ENCODE measurements at places on chromosomes 3 and 15.

- no peak for DNase-seq
Observed at GRCh38 chr3:4454142-4454541, 12.9 kb downstream of the SUMF1 start.

DNA sequence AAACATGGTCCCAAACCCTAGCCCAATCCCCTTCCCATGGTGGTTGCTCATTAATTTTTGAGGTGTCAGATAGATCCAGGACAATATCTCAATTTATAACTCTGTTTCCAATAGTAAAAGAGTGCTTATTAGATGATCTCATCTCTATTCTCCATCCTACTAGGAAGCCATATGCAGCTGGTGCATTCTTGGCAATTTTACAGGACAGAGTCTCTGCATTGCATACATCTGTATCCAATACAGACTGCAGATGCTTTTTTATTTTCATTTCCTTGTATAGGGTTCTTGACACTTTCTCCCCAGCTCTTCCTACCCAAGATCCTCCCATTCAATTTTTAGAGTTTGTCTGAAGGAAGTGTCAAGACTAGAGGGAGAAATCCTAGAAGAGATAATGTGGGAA, 194.8 kb upstream of the DPH6 start:
- peak; percentile 68 for DNase-seq

GRCh38 chr15:31077941-31078340, 23.6 kb downstream of the TRPM1 start:
- DNase-seq: no peak

DNA sequence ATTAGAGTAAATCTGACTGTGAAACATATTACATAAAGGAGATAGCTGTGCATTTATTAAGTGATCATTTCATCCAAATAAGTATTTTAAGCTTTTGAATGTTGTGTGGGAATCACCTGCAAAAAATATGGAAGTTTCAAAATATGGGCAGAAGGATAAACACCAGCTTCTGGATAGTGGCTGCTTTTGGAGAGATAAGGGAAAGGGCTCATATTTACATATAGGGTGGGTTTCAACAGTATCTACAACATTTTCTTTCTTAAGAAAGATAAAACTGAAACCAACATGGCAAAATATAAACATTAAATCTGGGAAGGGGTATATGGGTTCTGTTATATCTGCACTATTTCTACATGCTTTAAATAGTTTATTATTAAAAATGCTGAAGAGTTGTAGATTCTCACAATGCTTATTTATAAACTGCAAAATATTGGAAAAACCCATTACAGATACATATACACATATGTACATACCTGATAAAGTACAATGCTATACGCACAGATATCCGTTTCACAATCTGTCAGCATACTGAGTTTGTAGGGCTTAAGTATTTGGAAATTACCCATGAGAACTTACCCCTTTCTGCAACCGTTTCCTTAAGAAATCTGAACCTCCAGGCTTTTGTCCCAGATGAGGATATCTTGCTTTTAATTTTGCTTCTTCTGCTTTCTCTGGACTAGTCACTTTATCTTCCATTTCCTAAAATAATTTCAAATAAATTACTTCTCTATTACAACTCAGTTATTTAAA, 12.1 kb downstream of the ARPP19 start:
- DNase-seq: no peak

- DNase-seq: no peak
Observed at GRCh38 chr3:474828-475227, 278.3 kb downstream of the CHL1 start.

DNA sequence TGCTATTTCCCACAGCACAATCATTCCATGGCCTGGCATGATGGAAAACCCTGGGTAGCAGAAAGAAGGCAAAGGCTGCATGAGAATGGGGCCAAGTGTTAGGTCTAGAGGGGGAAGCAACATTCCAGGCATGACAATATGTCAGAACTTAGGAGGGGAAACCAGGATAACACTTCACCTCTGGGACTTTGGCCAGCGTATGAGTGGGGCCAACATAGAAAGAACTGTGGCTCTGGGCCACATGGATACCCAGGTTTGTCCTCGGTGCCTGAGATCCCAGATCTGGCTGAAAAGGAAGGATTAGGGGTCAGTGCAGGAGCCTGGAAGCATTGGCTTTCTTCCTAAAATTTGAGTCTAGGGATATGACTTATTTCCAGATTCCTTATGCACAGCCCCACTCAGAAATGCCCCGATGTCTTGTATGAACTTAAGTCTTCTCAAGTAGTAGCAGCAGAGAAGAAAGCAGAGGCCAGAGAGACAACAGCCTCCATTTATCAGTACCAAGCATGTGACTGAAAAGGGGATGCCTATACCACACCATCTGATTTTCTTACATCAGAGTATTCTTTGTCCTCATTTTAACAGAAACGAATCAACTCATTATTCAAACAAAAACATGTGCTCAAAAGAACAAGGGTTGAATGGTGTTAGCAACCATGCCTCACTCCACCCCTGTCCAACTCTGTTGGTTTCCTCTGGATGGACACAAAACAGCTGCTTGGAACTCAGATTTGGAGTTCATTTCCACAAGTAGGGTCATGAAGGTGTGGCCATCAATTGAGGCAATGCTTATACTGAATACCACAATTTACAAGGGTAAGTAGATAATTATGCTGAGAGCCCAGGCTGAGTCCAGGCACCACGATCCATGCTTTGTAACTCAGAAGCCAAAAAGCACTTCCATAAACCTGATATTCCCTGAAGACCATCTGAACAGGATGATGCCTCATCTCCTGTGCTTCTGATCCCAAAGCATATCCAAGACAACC, 43.7 kb upstream of the NDUFB4 start:
- no peak for DNase-seq

- DNase-seq: peak; percentile 15
Observed at GRCh38 chr3:190321789-190322603, at the start of gene CLDN1. Gene CLDN1 (minus strand): TSS chr3:190322446. CDS start chr3:190322206, 240 bp downstream.

GRCh38 chr15:69798481-69799250, 299.1 kb downstream of the TLE3 start:
- DNase-seq: no peak

GRCh38 chr3:82939491-82940097, 1178.1 kb upstream of the GBE1 start:
- no peak for DNase-seq

- DNase-seq: no peak
Observed at GRCh38 chr3:126418661-126419131, 24.0 kb downstream of the CFAP100 start.

GRCh38 chr15:81357180-81357686, 16.8 kb downstream of the TMC3 start:
- no peak for DNase-seq

GRCh38 chr3:163605915-163606314, 1472.4 kb downstream of the SI start:
- no peak for DNase-seq

DNA sequence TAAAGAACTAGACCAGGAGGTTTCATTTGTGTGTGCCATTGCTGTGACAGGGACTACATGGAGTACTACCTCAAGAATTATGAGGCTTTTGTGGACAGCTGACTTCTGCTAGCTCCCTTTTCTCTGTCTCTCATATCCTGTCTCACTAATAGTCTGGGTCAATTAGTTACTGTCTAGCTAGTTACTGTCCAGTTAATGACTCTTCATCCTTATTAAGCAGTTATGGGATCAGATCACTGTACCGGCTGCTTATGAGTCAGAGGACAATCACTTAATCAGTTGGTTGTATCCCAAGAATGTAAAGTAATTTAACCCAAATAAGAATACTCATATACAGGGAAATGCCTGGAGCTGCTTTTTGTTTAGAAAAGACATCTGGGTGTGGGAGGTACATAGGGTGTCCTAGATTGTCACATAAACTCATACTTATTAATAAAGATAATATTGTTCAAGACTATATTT, 158.0 kb downstream of the CDIN1 start:
- DNase-seq: no peak

GRCh38 chr3:185062191-185062590, 90.7 kb downstream of the C3orf70 start:
- DNase-seq: no peak

GRCh38 chr3:134965865-134966481, 170.9 kb downstream of the EPHB1 start:
- no peak for DNase-seq

DNA sequence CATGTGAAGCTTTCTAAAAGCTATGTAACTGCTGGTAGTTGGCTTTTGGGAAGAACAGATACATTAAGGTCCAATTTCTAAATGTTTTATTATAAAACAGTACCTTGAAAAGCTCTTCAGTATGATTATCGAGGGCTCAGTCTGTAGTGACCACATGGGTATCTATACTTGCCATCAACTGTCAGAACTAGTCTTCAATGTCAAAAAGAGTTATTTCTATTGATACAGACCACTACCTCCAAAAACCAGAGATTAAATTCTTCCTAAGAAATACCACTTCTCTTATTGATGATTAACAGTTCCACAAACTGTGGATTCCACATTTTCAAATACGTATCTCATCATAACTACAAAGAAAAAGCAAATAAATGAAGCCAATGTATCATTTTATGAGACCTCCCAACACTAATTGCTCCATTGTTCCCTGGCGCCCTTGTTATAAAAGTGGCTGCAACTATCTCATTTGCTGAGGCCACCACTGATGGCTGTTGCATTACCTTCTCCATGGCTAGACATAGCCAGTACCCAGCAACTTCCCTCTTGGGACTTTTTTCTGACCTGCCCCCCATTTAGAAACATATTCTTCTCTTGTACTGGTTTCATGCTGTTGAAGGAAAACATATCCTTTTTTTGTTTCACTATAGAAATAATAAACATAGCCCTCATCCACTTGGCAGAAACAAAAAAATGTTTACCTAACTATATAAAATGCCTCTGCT, 33.9 kb upstream of the MBNL1 start:
- DNase-seq: no peak

DNA sequence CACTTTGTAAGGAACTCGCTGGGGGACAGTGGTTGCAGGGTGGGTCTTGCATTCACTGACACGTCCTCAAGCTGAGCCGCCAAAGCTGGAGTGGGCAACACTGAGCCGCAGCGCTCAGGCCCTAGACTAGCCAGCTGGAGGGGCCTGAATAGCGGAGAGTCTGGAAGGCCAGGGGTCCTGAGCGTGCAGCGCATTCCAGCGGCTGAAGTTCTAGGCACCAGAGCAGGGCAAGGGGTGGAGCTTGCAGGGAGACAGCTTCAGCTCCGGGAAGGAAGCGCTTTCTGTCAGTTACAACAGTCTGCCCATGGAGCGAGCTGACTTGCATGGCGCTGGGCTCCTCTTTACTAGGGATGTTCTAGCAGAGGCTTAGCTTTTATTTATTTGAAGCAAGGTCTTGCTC, 2.7 kb downstream of the MAP6D1 start:
- DNase-seq: no peak

DNA sequence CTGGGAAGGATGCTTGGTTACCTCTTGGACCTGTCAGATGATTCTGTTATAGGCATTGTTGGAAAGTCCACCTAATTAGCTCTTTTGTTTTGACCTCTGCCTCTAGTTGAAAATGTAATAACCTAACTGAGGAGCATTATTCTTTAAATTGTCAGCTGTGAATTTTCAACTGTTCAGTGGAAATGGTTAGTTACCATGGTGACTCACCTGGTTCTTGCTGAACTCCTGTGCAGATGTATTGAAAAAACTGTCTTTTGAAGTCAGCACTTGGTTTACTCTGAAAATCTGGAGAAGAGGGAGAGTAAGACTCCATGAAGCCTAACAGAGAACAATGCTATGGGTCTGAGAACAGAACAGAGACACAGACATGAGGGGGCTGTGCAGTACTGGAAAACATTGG, 72.0 kb downstream of the LARS2 start:
- DNase-seq: no peak

DNA sequence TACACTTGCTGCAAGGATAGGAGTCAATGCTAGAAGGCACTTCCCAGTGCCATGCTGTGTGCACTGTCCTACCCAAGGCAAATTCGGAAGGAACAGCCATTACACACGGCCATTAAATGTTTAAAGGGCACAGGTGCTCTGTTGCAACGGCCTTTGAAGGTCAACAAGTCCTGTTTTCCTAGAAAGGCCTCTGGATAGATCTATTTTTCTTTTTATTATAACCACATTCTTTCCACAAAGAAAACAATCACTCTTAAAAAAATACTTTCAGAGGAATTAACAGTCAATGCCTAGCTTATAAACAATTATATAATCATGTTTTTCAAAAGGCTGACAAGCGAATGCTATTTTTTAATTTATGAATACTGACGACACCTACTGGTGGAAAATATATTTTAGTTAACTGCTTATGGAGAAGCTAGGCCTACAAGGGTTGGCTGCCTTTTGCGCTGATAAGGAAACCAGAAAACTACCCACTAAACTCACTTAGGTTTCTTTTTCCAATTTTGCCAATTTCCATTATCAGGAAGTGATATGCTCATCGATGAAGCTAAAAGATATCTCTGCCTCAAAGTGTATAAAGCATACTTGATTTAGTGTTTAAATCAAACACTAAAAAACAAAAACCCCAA, 2.4 kb downstream of the ARHGEF3 start:
- DNase-seq: peak; percentile 67

- DNase-seq: no peak
Observed at GRCh38 chr3:57120040-57120439, 45.1 kb downstream of the IL17RD start.

DNA sequence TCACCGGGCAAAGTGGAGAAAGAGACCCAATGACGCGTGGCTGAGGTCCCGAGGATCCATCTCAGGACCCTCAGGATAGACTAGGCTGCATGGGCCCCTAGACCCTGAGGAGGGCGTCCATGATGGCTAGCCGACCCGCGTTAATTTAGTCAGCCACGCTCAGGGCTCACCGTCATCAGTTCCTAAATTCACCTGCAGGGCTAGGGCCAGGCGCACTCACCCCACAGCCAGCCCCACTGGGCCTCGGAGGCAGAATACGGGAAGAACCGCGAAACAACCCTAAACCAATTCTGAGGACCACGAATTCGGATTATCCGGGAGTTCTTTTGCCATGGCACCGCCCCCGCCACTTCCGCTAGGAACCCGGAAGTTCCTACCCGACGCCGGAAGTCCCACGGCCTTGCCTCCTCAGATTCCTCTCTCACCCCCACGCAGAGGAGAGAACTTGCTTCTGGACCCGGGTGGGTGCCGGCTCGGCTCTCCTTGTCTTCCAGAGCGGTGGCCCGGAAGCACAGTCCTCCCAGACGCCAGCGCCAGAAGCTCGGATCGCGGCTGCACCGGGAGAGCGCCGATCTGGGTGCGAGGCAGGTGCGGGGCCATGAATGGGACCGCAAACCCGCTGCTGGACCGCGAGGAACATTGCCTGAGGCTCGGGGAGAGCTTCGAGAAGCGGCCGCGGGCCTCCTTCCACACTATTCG, at the start of the genes EAF1 and METTL6:
Gene EAF1 (plus strand): TSS at position 417 of the 699 bp plus-strand sequence. CDS start 182 bp downstream, at position 599.
Gene METTL6 (minus strand): TSS at position 363 of the 699 bp plus-strand sequence. CDS start 1,033 bp downstream, outside the sequence.
- peak; percentile 2 for DNase-seq
